ENCODE measurements at places on chromosomes 5 and 9. TPM values are rescaled to one million over a fixed set of nuclear protein-coding genes. Genes with fewer than 3 reads are reported as not detected.

Gene SAXO1
- not detected for total RNA-seq

Gene IFNA2
- total RNA-seq = not detected

Gene FOXD4
- total RNA-seq = not detected

Gene STPG3
- not detected for total RNA-seq

Gene ADAMTS16
- not detected for total RNA-seq

All from activated naive CD4-positive, alpha-beta T cell treated with anti-CD3 and anti-CD28 coated beads, Interleukin-2, amount 50 U/mL, for 72 hours (primary cell).